Effector memory CD4-positive, alpha-beta T cell (primary cell): ENCODE measurements at places on chromosomes 7 and 10.

GRCh38 chr7:100102950-100103840 lies 1.8 kb downstream of the AP4M1 start:
- no peak for DNase-seq

DNA sequence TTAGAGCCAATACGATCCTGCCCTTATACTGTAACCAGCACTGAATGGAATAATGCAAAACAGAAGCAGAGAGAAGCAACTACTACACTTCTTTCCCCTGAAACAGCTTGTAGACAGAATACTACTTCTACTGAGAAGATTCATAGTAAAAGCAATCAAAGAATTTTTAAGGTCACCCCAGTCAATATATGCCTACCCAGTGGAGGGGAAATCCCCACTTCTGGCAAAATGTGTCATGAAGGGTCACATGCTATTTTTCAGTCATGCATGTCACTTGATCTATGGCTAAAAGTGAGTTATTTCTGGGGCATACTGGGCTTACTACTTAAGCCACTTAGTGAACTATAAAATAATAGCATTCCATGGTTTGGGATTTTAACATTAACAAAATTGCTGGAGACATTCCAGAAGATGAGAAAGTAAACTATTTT lies 25.6 kb downstream of the IRF5 start:
- DNase-seq = no peak

DNA sequence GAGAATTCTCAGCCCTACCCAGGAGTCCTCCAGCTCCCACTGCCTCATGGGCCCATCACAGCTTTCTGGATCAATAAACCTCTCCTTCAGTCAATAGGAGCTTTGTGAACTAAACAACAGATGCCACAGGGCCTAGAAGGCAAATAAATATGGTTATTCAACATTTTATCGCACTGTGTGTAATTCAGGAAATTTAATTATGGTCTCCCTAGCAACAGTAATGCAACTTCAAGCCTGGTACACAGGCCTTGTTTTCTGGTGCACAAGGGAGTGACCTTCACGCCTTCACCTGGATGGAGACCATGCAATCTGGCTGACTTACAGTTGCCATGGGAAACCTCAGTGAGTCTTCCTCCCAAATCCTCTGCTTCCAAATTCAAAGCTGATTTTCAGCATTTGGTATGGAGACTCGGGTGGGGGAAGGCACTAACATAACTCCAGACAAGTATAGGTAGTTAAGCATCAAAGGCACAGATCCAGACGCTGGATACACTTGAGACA lies 441.0 kb upstream of the NPVF start:
- no peak for DNase-seq

GRCh38 chr7:51251290-51251689 lies 65.3 kb downstream of the COBL start:
- DNase-seq = no peak

DNA sequence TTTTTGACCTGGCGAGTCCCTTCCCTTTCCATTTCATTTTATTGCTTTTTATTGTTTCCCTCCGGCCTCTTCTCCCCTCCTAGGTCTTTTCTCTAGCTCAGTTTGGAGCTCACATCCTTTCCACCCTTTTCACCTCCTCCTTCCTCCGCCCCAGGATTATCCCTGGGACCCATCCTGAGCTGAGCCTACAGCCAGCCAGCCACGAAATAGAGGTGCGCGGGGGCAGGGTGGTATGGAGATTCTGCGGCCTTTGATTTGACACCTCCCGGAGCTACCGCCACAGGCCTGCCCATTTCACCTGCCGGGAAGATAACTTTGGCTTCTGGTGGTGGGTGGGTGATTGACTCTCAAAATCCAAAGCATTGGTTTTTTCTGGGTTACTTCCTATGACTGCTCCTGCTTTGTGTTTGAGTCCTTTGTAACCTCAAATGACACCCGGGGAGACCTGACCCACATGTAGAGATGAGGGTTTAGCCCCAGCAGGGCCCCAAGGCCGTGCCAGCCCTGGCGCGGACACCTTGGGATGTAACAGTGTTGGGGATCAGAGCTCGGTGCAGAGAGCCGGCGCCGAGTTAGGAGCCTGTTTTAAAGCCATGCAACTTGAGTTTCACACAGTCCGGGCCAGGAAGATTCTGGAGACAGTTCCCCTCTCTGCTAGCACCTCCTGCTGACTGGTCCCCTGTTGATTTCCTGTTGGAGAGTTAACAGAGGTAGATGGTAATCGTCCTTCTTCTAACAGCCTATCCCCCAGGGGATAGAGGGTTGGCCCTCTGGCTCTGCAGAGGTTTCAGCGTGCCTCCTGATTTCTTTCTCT lies 1.5 kb downstream of the DUSP5 start:
- DNase-seq = peak; percentile 38

DNA sequence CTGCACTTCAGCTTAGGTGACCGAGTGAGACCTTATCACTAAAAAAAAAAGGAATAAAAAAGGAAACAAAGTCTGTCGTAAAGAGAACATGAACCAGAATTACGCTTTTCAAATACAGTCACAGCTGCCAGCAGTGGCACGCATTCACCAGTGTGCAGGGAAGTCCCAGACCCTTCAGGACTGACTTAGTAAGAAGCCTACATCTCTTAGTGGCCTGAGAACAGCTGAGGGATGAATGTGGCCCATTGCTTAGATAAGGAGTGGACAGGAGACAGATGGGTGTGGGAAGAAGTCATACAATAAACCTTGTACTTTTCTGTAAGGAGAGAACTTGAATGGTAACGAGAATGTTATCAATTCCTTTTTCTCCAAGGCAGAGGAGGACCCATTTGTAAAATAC lies 178.5 kb downstream of the JCAD start:
- DNase-seq = no peak

GRCh38 chr7:29370531-29371314 lies 176.1 kb downstream of the CHN2 start:
- no peak for DNase-seq

DNA sequence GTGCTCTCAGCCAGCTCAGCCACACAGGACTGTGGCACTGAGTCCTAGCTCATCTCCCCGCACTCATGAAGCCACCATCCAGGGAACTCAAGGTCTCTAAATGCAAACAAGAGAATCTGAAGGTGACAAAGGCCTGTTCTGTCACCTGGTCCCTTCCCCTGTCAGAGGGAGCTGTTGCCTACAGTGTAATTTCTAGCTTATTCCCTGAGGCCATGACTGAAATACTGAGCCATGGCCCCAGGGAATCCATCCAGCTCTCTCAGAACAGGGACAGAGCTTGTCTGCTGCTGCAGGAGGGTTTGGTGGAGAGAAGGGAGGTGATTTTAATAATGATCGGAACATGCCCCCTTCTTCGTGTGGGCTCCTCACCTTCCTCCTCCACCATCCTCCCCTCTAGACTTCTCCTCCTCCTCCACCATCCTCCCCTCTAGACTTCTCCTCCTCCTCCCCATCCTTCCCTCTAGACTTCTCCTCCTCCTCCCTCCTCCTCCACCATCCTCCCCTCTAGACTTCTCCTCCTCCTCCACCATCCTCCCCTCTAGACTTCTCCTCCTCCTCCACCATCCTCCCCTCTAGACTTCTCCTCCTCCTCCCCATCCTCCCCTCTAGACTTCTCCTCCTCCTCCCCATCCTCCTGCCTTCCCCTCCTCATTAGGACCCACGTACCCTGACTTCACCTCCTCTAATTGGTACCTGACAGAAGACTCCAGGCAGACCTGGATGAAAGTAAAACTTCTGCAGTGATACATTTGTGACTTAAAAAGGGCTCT lies 338.0 kb upstream of the MKI67 start:
- peak; percentile 11 for DNase-seq

- DNase-seq = no peak
Observed at GRCh38 chr10:122182308-122182707, 88.8 kb upstream of the BTBD16 start.

GRCh38 chr10:68092512-68092911 lies 16.8 kb upstream of the MYPN start:
- DNase-seq = no peak

DNA sequence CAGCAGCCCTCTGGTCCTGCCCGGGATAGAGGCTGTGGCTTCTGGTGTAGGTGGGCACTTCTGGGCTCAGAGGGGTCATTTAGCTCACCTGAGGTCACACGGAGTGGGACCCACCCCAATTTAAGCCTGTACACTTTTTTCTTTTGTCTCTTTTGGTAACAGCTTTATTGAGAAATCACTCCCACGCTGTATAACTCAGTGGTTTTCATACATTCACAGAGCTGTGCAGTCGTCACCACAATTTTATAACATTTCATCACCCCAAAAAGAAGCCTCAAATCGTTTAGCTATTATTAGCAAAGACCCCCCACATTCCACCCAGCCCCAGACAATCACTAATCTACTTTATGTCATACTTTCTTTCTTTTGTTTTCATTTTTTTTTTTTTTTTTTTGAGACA lies 62.3 kb downstream of the LHPP start:
- DNase-seq = no peak

DNA sequence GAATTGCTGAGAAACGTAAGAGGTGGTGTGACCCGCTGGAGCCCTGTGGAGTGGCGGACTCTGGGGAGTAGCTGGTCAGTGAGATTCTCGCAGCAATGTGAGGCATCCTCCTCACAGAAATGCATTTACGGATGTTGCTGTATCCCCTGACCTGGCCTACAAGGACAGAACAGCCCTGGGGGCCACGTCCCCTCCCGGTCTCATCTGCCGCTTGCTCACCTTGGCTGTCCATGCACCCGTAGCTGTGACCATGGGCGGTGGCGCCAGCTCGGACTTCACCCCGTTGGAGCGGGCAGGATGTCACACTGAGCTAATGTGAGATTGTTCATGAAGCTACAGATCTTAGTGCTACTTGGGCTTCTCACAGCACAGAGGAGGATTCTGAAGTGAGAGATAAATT lies 193.8 kb downstream of the EBF3 start:
- DNase-seq = no peak

DNA sequence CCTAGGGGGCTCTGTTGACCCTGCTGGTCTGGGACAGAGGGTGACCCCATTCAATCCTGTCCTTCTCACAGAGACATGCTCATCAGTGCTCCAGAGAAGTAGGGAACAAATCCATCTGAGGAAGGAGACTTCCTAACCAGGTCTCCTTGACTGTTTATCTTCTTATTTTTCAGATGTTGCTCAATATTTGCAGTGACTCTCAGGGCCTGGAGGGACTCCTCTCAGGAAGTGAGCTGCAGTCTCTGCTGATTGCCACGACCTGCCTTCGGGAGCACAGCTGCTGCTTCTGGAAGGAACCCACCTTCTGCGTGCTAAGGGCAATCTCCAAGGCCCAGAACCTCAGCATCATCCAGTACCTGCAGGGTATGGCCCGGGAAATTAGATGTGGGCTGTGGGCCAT lies 41.0 kb downstream of the WDFY4 start:
- DNase-seq = no peak

DNA sequence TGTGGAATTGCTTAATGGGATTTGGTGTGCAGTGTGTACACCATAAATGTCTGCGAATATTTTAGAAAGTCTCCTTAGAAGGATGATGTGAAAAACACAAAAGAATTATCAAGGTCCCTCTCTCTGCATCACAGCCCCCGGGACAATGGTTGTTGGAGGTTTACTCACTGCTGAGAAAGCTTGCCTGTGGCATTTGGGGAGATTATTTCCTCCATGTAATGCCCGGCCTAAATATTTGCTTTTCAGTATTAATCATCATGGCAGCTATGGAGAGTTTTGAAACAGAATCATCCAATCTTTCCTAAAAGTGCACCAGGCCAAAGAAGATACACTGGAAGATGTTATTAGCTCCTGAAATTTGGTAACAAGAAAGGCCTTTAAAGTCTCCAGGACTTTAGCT lies 113.8 kb upstream of the ADCY1 start:
- DNase-seq = no peak

- no peak for DNase-seq
Observed at GRCh38 chr7:41870461-41871138, 167.7 kb upstream of the INHBA start.

- no peak for DNase-seq
Observed at GRCh38 chr10:29525762-29526161, 109.0 kb downstream of the SVIL start.

GRCh38 chr7:50793120-50793946 lies 10.6 kb upstream of the GRB10 start:
- DNase-seq = no peak

DNA sequence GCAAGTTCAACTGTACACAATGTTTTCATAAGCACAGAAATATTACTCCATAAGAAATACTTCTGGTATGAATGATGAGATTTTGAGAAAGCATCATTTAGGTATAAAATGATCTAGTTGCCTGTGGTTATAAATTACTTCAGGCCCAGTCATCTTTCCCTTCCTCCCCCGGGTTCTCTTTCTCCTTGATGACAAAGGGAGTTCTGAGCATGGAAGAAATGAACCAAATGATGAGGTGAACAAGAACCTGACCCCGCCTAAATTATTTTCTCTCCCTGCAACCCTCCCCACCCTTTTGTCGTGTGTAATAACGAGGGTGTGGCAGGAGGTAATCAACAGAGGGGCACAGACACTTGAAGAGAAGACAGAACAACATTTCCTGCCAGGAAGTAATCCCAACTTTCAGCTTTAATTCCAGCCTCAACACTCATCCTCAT lies 319.6 kb upstream of the SP8 start:
- no peak for DNase-seq

DNA sequence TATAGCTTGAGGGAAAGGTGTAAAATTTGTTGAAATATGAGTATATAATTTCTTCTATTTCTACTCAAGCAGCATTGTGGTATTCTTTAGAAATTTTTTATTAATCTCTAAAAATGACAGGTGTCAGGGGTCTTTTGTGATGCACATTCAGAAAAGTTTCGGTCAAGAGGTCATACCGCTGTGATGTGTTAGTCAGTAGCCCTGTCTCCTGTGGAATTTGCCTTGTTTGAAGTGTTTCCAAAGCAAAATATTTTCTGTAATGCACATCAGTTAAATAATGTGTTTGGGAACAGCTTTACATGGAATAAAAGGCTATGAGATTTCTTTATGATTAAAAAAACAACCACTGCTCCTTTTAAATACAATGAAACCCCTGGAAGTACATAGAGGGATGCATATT lies 35.8 kb downstream of the FOXP2 start:
- DNase-seq = no peak

DNA sequence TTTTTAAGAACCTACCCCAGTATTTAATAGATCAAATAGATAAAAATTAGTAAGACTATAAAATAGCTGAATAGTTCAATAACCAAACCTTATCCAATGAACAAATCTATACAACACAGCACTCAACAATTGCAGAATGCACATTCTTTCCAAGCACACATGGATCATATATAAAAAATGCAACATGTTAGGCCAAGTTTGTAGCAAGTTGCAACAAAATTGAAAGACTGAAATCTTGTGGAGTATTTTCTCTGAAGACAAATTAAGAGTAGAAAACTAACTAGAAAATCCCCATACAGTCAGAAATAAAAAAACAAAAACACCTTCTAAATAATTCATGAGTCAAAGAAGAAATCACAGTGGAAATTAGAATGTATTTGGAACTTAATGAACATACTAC lies 317.3 kb downstream of the PHTF2 start:
- DNase-seq = no peak
